ENCODE measurements at places on chromosomes 7 and 10.

DNA sequence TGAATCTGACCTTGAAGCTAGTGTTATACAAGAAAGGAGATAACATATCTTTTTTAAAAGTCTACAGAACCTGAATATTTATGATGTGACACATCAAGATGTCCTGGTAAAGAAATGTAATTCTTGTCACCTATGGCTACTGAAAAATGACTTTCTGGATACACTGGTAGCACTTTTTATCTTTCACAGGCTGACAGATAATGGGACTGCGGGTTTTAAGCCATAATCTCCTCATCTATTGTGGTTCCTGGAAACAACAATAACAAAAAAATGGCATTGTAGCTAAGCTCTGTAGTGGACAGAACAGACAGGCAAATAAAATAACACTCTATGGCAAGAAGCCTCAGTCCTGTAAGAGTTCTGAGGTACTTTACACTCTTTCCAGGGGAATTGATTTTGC is 31.6 kb upstream of the YAE1 start:
- DNase-seq: no peak

- no peak for DNase-seq
Measured at GRCh38 chr7:106623853-106624252, 37.1 kb downstream of the CCDC71L start.

DNA sequence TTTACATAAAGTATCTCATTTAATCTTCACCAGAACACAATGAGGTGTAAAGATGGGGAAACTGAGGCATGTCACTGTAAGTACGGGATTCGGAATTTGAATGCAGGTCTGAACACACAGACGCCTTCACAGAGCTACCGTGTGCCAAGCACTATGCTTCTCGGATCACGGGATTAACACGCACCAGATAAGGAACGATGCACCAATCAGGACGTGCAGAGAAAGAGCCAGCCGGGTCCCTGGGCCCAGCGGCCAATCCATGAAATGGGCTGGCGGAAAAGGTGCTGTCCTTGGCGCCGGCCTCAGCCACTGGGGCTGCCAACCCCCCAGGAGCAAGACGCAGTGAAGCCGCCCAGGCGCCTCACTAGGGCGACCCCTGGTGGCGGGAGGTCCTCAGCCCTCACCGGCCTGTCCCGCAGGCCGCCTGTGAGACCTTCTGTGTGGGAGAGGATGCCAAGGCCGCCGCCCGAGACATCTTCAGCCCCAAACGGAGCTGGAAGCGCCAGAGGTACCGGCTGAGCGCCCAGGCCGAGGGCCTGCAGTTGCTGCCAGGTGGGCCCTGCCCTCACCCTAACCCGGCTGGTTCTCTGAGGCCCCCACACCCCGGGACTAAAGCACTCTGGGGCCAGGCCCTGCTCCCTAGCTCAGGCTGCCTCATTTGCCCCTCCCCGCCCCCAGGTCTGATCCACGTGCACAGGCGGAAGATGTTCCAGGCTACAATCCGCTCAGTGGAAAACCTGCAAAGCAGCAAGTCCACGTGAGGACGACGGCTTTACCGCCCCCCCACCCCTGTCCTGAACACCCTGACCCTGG is 15.6 kb downstream of the ATG9B start:
- no peak for DNase-seq

DNA sequence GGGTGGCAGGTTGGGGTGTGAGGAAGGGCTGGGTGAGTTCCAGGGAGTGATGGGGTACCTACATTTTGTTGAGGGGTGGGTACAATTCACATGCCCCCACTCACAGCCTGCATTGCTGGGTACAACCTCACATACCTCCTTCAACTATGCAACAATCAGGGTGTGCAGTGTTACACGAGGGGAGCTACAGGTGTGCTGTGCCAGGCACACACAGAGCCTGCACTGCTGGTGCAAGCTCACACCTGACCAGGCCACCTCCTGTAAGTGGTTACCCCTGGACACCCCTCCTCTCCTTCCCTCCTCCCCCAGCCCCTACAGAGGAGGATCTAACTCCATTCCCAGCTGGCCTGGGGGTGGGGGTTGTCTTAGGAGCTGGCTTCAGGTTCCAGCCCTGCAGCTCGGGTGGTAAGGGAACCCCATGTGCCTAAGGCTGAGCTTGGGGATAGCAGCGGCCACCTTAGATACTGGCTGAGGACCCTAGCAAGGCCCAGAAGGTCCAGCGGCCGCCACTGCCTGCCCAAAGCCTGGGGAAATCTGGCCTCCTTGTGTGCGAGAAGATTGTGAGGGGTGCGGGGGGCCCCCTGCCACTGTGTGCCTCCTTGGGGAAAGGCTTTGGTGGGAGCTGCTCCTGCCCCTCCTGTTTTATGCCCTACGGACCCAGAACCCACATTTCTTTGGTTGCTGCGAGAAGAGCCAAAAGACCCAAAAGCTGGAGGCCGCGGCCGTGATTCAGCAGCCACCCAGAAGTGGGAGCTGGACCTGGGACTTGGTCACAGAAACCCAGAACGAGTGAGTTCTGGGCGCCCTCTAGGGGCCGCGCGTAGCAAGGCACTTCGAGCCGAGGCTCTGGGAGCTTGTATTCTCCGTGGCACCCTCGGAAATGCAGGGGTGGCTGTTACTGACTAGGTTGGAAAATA is 10.8 kb downstream of the TLX1 start:
- DNase-seq: no peak

DNA sequence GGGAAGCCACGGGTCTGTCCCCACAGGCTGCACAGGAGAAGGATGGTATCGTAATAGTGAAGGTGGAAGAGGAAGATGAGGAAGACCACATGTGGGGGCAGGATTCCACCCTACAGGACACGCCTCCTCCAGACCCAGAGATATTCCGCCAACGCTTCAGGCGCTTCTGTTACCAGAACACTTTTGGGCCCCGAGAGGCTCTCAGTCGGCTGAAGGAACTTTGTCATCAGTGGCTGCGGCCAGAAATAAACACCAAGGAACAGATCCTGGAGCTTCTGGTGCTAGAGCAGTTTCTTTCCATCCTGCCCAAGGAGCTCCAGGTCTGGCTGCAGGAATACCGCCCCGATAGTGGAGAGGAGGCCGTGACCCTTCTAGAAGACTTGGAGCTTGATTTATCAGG is 8.1 kb downstream of the ZKSCAN1 start:
- DNase-seq: no peak

GRCh38 chr10:11625019-11625735 is 13.7 kb upstream of the USP6NL start:
- no peak for DNase-seq

- DNase-seq: no peak
Measured at GRCh38 chr10:33155720-33156638, 178.5 kb downstream of the NRP1 start.

DNA sequence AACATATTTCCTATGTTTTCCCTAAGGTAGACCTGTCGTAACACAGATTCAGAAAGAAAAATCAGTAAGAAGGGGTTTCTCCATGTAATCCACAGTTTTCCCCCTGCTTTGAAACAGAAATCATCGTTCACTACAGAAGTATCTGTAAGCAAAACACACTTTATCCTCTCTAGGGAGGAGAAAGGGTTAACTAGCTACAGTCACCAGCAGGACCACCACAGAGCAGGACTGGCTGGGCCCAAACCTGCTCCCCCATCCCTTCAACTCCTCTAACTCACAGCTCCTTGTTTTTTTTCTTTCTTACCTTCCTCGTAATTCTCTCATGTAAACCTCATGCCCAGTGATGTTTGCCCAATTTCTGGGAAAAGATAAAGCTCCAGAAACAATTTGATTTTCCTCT is 167.7 kb downstream of the RAPGEF5 start:
- no peak for DNase-seq

DNA sequence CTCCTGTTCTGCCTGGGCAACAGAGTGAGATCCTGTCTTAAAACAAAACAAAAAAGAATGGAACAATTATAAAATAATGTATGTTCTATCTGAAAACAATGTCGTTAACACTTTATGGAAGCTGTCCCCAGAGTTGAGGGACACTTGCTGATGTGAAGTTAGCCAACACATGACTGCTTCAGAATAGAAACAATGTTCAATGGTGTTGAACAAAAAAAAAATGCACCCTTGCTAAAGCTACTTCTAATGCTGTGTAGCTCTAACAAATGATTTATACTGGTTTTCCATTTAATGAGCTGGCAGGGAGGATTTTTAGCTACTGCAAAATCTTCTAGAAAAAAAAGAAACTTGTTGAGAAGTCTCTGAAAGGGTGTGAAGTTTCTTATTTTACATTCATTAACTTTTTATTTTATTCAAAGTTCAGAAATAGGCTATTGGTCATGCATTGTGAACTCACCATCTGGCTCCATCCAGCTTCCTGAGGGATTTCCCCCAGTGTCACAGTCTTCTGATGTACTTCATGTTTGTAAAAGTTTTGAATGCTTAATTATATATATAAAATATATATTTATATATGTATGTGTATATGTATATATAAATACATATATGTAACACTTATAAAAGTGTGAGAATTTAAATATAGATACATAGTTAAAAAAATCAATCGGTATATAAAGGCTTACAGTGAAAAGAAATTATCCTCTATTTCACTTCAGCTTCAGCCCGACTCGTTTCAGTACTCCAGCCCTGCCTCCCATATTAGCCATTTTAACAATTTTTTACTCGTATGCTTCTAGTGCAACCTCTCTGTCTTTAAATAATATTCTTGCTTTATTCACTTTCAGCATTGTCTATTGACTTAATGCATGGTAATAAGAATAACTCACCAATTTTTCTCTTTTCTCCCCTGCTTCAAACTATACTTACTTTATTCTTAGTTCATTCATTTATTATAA is 35.0 kb downstream of the HDAC9 start:
- DNase-seq: no peak
